ENCODE measurements at places on chromosomes 5 and 9.

GRCh38 chr9:134375430-134376385, 49.5 kb downstream of the RXRA start:
- no peak for DNase-seq

GRCh38 chr9:127767909-127768331, 10.5 kb downstream of the SH2D3C start:
- no peak for DNase-seq

DNA sequence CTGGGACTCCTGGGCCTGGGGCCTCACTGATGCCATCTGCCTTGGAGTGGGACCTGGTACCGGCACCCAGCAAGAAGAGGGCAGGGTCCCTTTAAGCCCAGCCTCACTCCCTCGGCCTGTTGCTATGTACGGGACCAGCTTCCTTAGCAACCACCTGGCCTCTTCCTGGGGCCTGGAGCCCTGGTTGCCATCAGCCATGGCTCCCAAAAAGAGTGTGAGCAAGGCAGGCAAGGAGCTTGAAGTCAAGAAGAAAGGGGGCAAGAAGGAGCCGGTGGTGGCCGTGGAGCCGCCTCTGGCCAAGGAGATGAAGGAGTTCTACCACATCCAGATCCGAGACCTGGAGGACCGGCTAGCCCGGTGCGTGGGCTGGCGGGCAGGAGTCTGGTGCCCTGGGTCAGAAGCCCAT, at the start of gene CFAP157:
CFAP157 (plus strand) TSS at position 153 of the 406 bp plus-strand sequence; CDS start at position 197, 44 bp downstream.
- no peak for DNase-seq

DNA sequence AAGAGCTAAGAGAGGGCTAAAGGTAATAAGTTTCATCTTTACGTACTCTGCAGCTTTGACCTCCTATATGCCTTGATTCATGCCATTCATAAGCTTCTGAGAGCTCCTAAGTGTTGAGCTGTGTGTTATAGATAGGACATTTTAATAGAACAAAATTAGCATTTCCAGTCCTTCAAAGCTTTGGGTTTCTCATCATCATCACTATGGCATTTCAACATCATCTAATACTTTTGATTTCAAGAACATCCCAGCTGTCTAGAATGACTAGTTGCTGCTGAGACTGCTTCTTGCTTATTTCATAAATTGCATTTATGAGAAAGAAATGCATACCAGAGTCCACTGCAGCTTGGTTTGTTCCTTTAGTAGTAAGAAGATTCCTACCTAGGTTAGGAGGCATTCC, 201.7 kb downstream of the SGCD start:
- DNase-seq: no peak

DNA sequence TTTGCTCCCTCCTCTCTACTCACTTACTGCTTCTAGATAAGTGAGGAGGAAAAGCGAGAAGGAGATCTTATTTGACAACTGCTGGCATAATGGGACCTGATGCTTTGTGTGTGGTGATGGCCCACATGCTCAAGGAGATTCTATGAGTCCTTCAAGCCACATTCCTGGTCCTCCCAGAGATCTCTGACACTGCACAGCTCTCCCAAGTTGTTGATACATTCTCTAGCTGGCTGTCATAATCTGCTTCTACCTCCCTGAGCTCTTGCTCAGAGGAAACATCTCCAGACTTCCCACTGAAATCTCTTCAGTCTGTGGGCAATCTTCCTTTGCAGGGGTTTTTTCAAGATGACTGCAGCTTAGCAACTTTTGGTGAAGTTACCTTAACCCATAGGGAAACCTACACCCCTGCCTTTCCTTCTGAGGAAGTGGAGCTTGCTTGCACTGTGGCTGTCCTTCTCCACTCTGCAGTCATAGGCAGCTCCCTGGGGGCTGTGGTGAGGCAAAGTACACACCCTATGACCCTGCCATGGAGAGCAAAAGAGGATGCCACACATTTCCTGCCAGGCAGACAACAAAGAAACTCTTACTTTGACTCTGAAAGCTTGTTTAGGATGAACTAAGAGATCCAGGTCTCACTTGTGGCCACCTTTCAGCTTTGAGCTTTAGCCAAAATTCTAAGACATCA, 163.8 kb downstream of the TMEM38B start:
- no peak for DNase-seq

- no peak for DNase-seq
These were observed 23.9 kb downstream of the ZNF474 start for GRCh38 chr5:122153230-122153629.

GRCh38 chr5:62960781-62961180, 382.2 kb downstream of the LRRC70 start:
- no peak for DNase-seq

- no peak for DNase-seq
These were observed 55.8 kb downstream of the NSG2 start for GRCh38 chr5:174101195-174101730.

DNA sequence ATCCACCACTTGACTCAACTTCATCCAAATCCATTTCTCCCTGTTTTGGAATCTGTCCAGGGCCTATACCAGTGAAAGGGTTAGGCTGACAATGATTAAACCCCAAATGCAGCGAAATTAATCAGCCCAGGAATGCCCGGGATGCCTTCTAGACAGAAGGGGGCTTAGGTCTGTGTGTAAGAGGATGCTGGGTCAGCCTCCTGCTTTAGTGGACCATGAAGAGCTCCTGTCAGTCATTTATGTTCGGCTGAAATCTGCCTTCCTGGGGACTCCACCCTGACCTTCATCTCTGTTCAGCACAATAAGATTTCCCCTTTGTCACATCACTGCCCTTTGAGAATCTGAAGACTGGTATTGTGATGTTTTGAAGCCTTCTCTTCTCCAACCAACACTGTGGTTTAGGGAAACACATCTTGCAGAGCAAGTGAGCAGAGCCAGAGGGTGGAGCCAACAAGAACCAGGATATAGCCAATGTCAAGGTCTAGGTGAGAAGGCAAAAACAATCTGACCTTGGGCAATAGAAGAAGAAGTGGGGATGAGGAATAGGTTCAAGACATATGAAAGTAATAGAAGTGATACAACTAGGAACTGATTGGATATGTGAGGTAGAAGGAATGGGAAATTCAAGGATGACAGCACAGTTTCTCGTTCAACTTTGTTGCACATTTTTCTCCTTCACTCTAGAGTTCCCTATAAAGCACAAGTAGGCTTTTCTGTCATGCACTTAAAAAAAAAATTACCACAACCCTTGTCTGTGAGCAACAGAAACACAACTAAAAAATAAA, 234.4 kb downstream of the ARHGAP26 start:
- no peak for DNase-seq

- DNase-seq: no peak
These were observed 699 bp downstream of the AKNA start for GRCh38 chr9:114386886-114387679.

DNA sequence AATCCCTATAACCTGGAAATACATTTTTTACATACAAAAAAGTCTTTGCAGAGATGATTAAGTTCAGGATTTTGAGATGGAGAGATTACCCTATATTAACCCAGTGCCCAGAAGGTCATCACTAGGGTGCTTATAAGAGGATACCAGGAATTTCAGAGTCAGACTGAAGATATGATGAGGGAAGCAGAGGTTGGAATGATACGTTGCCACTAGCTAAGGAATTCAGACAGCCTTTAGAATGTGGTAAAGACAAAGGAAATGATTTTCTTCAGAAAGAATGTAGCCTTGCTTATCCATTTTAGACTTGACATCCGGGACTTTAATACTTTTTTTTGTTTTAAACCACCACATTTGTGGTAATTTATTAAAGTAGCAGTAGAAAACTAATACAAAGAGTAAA, 2176.8 kb upstream of the C9orf72 start:
- DNase-seq: no peak

DNA sequence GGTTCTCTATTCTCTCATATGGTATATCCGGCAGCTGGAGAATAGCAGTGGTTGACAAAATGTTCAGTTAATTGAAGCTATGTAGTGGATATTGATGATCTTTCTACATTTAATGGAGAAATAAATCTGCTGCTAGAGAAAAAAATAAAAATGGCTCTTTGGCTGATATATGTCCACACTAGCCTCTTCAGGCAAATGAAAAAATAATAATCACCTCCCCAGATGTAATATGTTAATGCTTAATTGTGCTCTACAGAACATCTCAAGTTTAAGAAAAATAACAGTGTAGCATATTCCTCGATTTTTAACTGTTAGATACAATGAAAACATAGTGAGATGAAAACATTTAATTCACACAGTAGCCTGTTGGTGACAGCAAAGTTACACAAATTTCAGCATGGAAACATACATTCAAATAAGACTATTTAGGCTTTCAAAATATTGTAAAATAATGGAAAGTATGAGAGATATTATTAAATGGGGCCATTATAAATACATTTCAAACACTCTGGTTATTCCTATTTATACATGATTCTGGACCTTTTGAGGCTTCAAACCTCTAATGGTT, 543.0 kb downstream of the MAT2B start:
- no peak for DNase-seq

- DNase-seq: no peak
These were observed 51.3 kb upstream of the PRUNE2 start for GRCh38 chr9:76957258-76957657.

- DNase-seq: peak; percentile 8
These were observed 71.8 kb downstream of the PHF2 start for GRCh38 chr9:93648181-93648580.

GRCh38 chr5:53333160-53333559, 147.3 kb upstream of the FST start:
- no peak for DNase-seq

DNA sequence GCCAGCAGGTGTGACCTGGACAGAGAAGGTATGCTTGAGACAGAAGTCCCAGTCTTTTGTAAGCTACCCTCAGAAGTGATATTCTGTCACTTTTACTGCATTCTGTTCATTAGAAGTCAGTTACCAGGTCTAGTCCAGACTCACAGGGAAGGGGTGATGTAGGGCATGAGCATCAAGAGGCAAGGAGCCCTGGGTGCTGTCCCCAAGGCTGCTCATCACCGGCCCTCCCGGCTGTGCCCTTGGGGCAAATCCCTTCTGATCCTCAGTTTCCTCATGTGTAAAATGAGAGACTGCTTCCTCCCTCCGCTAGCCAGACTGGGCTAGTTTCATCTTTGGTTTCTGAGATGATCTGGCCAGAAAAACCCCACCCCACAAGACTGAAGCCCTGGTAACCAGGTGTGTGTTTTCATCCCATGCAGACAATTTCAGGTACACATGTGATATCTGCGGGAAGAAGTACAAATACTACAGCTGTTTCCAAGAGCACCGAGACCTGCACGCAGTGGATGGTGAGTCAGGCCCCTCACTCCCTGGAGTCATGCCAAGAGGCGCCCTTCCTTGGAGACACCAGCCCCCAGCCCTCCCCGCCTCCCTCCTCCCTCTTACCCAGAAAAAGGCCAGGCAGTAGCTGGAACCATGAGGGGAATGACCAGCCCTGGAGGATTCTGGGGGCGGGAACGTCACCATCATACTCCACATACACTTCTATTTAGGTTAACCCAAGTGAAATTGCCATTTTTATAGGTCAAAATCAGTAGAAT, 71.0 kb downstream of the AMBP start:
- peak; percentile 7 for DNase-seq

DNA sequence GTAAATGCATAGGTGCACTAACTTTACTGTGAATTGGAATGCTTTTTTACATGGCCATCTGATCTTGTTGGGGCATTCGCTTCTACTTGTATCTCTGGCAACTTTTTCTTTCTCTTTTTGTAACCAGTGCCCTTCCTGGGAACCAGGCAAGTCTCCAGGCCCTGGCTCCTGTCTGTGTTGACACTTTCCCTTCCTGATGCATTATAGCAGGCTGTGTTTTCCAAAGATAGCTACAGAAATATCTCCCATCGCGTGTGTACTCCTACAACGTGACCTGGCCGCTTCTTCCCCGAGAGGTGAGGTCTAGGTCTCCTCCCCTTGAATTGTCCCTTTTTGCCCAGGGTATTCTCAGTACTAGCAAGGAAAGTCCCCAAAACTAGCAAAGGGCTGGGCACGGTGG, 81.1 kb upstream of the SPIN1 start:
- DNase-seq: no peak

DNA sequence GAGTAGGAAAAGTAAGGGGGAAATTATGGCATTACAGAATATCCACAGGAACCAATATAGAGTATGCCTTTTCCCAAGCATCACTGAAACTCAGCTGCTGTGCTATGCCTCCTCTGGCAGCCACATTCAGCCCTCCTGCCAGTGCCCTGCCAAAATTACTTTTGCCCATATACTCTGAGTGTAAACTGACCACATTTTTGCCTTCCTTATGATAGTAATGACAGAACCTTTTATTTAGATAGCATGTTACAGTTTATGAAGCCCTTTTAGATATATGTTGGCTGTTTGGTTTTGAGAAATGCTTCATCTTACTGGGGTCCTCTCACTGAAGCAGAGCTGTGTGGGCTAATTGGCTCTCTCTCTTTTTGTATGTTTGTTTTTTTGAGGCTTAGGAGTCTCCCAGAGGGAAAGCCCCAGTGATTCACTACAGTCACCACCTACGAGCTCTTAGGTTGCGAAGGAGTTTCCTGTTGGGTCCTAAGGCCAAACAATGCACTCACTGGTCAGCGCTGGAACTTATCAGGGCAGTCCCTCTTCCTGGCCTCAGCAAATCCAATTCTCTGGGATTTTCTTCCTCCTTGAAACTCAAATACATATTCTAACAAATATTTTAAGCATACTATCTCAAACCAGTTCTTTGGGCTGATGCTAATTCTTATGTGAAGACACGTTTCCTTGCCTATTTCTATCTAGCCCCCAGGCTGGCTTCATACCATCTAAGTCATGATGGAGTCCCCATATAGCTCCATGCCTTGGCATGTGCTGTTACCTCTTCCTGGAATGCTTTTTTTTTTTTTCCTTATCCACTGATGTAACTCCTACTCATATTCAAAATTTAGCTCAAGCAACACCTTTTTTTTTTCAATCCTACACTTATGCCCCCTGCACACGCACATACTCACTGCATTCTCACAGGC, 3.7 kb downstream of the PHF24 start:
- no peak for DNase-seq

- DNase-seq: peak; percentile 36
These were observed at the start of gene ZNF883 for GRCh38 chr9:113011911-113012381. TSS of gene ZNF883 (minus strand) at chr9:113012192.

GRCh38 chr5:149503006-149503405, 48.2 kb downstream of the CSNK1A1 start:
- no peak for DNase-seq

DNA sequence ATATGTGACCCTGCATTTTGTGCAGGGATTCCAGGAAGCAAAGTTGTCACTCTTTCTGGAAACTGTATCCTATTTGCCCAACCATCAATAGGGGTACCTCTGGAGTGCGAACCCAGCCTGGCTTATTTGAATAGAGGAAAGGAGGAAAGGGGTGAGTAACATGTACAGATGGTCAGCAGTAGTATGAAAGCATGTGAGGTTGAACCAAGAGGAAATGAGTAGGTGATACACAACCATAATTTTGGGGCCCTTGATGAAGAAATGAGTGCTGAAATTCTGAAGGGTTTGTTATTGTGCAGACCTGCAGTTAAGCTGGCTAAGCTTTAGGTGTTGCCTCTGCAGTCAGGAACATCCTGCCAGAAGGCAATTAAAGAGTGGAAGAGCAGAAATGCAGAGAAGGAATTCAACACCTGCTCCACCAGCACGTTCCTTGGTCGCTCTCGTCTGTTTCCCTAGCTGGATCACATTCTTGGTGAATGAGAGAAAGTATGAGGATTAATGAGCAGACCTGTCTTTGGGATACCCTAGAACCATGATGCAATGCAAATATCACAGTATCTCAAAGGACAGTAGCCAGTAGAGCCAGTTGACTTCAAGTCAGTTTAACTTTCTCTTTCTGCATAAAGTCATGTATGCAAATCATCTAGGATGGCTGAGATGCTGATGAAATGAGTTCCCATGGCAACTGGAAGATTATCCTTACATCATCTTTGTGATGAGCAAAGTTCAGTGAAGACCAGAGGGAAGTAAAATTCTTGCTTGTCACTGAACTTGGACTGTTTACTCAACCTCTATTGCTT, 13.2 kb upstream of the IL12B start:
- DNase-seq: no peak

- no peak for DNase-seq
These were observed 3.6 kb upstream of the CCNJL start for GRCh38 chr5:160315968-160316367.
